WTC11 (cell line): ENCODE measurements at places on chromosomes 2 and 18. TPM values are rescaled to one million over a fixed set of nuclear protein-coding genes. Genes with fewer than 3 reads are reported as not detected.
A peak's percentile ranks its signal among the peaks of the same experiment; 100 is the strongest.

Gene PRSS56
- not detected in 3 replicates for total RNA-seq

Gene FBLN7
- 0.55 to 0.96 TPM (median 0.80 TPM) in 3 replicates for total RNA-seq

Gene UPP2
- not detected in 3 replicates for total RNA-seq

DNA sequence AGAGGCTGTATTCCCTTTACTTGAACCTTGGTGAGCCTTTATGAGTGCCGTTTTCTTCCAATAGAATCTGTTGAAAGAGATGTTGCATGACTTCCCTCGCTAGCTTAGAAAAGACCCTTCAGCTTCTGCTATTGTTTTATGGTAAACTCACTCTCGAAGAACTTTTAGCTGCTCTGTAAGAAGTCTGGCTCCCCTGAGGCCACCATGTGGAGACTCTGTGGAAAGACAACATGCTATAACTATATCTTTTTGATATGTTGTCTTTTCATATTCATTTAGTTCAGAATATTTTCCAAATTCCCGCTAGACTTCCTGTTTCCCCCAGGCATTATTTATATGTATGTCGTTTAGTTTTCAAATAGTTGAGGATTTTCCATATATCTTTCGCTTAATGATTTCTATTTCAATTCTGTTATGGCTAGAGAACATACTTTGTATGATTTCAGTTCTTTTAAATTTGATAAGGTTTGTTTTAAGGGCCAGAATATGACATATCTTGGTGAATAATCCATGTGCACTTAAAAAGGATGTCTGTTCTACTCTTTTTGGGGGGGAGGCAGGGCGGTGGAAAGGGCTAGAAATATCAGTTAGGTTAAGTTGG is 64.1 kb downstream of the PTPN4 start:
- H3K4me1 ChIP-seq = peaks cover 36% of the 10 kb centered on the region
- peaks cover 7% of the 10 kb centered on the region for H3K36me3 ChIP-seq
- no peaks in the 10 kb centered on the region for H3K27me3 ChIP-seq
- DNase-seq = peak; percentile 26

GRCh38 chr2:200247494-200247893 is 59.0 kb upstream of the SPATS2L start:
- H3K36me3 ChIP-seq = no peaks in the 10 kb centered on the region
- H3K4me1 ChIP-seq = peaks cover 15% of the 10 kb centered on the region
- H3K4me3 ChIP-seq = no peak overlapping the region
- H3K27me3 ChIP-seq = no peaks in the 10 kb centered on the region

- H3K4me1 ChIP-seq = peaks cover 19% of the 10 kb centered on the region
- peak; percentile 78 for DNase-seq
- H3K27me3 ChIP-seq = no peaks in the 10 kb centered on the region
These were observed at the start of gene RETREG2 for GRCh38 chr2:219177552-219178376. Gene RETREG2 (plus strand): TSS chr2:219178275. CDS start chr2:219178353, 78 bp downstream.

DNA sequence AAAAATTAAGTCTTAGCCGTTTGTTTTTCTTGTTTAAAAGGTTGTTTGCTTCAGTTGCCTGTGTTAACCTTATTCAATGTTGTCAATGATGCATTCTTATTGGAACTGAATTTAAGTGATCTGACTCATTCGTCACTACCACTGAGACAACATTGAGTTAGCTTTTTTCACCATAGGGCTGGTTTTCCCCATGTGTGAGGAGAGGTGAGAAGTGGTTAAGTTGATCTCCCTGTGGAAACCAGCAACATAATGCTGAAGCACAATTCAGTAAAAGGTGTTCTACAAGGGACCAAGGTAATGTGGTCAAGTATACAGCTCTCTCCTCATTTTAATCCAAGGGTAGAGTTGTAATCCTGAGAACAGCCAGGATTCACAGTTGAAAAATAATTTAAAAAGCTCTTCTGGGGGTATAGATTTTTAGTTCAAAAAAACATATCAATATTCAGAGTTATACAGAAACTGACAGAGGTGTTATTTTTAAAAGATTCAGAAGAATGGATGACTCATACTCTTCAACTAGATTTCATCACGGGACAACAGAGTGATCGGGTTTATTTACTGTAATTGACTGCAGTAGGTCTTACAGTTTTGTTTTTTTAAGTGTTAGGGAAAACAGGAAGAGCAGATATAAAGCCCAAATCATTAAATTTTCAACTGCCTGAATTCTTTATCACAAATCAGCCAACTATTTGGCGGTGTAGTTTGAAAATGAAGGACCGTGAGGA is 12.6 kb downstream of the NOP58 start:
- H3K36me3 ChIP-seq = peaks cover 47% of the 10 kb centered on the region
- DNase-seq = no peak
- no peaks in the 10 kb centered on the region; the same call in 1 of the 2 replicates for H3K4me1 ChIP-seq
- no peak overlapping the region for H3K4me3 ChIP-seq
- no peaks in the 10 kb centered on the region for H3K27me3 ChIP-seq

DNA sequence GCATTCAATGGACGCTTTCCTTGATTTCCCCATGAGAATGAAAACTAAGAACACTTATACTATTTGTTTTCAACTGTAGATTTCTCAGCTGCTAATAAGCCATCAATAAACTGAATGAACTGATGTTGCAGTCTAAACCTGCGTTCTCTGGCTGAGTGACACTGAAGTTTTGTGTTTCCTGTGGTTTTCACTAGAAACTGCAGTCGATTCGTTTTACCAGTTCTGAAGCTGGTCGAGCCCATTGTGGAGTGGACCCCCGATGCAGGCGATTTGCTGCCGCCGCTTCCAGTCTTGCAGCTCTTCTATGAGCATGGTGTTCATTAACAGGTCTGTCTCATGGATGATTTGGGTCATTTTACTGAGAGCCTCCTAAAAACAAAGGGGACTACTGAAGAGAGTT is 50.6 kb upstream of the STAT1 start:
- no peaks in the 10 kb centered on the region for H3K27me3 ChIP-seq
- no peak overlapping the region for H3K27ac ChIP-seq
- H3K4me3 ChIP-seq = no peak overlapping the region
- DNase-seq = no peak
- peaks cover 17% of the 10 kb centered on the region for H3K4me1 ChIP-seq

- no peak overlapping the region for H3K4me3 ChIP-seq
- H3K27me3 ChIP-seq = no peaks in the 10 kb centered on the region
These were observed 137.6 kb downstream of the MYO1B start for GRCh38 chr2:191382801-191383200.

GRCh38 chr2:99819766-99820165 is 322.6 kb downstream of the AFF3 start:
- no peak overlapping the region for H3K27ac ChIP-seq
- no peaks in the 10 kb centered on the region for H3K36me3 ChIP-seq
- DNase-seq = peak; percentile 20
- no peak overlapping the region for H3K4me3 ChIP-seq
- H3K4me1 ChIP-seq = peaks cover 16% of the 10 kb centered on the region
